ENCODE measurements at places on chromosomes 7 and 10.

DNA sequence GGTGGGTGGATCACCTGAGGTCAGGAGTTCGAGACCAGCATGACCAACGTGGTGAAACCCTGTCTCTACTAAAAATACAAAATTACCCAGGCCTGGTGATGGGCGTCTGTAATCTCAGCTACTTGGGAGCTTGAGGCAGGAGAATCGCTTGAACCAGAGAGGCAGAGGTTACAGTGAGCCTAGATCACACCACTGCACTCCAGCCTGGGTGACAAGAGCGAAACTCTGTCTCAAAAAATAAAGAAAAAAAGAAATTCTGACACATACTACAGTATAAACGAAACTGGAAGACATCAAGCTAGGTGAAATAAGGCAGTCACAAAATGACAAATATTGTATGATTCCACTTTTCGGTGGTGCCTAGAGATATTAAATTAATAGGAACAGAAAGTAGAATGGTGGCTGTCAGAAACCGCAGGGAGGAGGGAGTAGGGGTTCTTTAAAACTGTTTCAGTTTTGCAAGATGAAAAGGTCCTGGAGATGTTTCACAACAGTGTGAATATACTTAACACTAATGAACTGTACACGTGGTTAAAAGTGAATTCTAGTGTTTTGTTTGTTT lies 23.2 kb downstream of the PILRA start:
- no peak for DNase-seq

DNA sequence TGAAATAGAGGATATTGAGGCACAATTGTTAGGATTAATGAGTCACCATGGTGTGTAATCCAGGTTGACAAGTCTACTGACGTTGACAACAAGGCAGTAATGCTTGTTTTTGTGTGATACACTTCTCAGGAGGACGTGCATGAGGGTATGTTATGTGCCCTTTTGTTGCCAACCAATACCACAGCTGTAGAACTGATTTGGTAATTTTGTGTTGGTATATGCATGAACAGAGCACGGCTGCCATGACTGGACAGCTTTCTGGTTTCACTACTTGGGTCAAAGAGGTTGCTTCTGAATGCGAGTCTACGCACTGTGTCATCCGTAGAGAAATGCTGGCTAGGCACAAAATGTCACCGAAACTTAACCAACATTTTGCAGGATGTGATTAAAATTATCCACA lies 32.9 kb downstream of the PHTF2 start:
- no peak for DNase-seq

- no peak for DNase-seq
Measured at GRCh38 chr10:46541735-46542566, 14.5 kb downstream of the GPRIN2 start.

- peak; percentile 18 for DNase-seq
Measured at GRCh38 chr7:105487579-105488571, 34.2 kb downstream of the PUS7 start.

DNA sequence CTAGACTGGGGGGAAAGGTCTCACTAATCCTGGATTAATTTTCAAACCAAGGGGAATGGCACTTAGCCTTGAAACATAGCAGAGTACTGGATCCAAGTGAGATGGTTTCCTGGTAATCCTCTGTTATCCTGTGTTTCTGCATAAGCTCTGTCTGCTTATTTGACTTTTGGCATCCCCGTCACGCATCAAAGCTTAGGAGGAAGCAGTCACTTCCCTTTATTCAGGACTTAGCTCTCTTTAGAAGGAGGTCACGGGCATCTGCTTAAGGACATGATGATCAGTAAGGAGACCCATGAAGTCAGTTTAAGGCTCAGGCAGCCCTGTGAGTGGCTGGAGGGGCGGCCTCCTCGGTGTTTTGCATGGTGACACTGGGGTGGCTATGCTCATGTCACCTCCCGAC lies 30.0 kb downstream of the TSPAN15 start:
- DNase-seq: no peak

- DNase-seq: no peak
Measured at GRCh38 chr7:130380861-130381455, 664 bp downstream of the CPA1 start.

GRCh38 chr7:102821994-102822747 lies 73.4 kb downstream of the FAM185A start:
- no peak for DNase-seq

- DNase-seq: peak; percentile 89
Measured at GRCh38 chr7:124497176-124497575, 268.4 kb downstream of the GPR37 start.

Data from DMS153 (cell line).